ENCODE measurements at places on chromosomes 3 and 15.

GRCh38 chr15:22813844-22814243 is 24.6 kb upstream of the NIPA2 start:
- no peak for DNase-seq

GRCh38 chr3:10835406-10835805 is 19.4 kb downstream of the SLC6A11 start:
- DNase-seq = no peak

- DNase-seq = no peak
These were observed 335.3 kb downstream of the CLSTN2 start for GRCh38 chr3:140270329-140270728.

GRCh38 chr3:17038141-17038540 is 153.4 kb downstream of the PLCL2 start:
- DNase-seq = no peak

DNA sequence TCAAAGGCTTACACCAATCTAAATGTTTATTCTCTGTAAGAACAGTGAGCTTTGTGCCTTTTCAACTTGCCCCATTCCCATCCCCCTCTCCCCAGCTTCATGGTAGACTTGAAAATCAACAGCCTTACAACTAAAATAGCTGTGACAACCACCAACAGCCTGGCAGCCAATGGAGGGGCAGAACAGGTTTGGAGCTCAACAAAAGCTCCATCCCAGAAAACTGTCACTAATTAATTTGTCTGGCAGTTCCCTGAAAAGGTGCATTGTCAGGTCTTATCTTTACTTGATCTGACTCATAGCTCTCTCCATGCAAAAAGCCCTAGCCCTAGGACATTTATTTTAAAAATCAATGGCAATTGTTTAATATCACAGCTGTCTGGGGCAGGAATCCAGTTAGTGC is 22.6 kb downstream of the MTHFS start:
- DNase-seq = no peak

DNA sequence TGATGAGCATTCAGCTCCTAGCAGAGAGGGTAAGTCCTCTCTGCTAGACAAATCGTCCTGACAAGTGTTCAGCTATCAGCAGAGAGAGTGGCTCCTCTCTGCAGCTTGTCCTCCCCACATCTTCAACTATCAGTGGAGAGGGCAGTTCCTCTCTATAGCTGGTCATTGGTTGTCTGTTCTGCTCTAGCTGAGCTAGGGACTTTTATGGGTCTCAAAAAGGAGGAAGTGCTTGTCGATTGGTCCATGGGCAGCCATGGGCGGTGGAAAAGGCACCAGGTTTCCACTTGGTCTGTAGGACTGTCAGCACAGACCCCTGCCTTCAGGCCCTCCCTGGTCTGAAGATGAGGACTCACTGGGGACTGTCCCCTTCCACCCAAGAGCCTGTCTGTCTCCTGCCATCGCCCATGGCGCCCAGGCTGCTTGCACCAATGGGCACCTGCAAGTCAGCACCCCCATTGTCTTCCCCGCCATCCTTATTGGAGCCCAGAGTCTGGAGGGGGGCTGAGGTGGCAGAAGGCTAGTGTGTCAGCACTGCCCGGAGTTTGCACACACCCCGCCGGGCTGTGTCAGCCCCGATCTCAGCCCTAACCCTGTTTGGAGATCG is 264.7 kb downstream of the ZBBX start:
- DNase-seq = no peak

- peak; percentile 77 for DNase-seq
These were observed 1087.1 kb upstream of the ALCAM start for GRCh38 chr3:104279617-104280016.

- peak; percentile 51 for DNase-seq
These were observed 85.4 kb upstream of the TLE3 start for GRCh38 chr15:70182858-70183695.

GRCh38 chr15:99015698-99016568 is 8.3 kb upstream of the PGPEP1L start:
- DNase-seq = no peak

- peak; percentile 30 for DNase-seq
These were observed 6.6 kb downstream of the PLSCR5 start for GRCh38 chr3:146598535-146598934.

- peak; percentile 57 for DNase-seq
These were observed 544.7 kb downstream of the MECOM start for GRCh38 chr3:169118666-169119370.

GRCh38 chr3:138303474-138303873 is 26.2 kb downstream of the NME9 start:
- DNase-seq = no peak

DNA sequence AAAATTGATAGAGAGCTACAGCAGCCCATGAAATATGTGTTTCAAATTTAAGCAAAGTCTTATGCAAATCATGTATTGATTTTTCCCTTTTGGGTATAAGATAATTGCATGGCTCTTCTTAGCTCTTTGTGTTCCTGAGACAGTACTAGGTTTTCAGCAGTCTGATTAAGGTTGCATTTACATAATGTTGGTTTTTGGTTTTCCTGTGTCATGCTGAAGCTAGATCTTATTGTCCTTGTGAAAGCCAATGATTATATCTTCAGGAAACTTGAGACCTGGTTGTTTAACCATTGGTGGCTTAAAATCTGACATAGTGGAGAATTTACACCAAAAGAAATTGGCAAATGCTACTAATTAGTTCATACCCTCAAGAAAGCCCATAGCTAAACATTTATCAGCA is 392.6 kb downstream of the ZPLD1 start:
- DNase-seq = no peak

DNA sequence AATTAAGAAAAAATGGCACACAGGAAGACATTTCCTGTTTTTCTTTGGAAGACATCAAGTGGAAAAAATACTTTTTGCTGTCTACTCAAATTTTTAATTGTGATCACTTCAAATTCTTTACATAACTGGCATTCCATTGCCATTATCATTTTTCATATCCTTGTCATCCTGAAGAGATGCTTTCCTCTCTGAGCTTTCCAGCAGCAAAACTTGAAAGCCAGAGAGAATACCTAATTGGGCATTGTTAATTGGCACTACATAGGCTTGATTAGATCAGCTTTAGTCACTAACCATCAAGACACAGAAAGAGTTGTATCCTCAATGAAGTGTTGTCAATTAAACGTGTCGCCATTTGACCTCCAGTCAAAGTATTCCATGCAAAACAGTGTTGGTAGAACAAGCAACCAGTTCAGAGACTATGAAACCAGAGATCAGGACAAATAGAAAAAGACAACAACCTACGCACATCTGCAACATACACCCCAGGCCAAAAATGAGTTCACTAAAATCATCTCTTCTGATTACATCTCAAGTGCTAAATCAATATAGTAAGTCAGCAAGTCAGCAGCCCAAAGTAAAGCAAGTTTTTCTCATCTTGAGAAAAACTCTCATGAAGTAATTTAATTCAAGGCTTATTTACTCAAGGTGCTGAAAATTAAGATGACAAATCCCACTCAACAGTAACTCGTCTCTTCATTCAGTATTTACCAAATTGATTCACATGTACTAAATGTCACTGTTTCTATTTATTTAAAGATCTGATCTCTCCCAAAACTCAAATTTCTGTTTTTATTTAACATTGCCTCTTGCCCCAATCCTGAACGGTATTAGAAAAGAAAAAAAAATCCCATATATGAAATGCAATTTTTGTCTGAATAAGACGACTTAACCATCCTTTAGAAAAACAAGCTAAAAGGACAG is 123.0 kb downstream of the SUCLG2 start:
- peak; percentile 37 for DNase-seq

- peak; percentile 21 for DNase-seq
These were observed 85.3 kb downstream of the C3orf38 start for GRCh38 chr3:88235102-88235501.

- peak; percentile 3 for DNase-seq
These were observed 248.4 kb downstream of the MYRIP start for GRCh38 chr3:40057786-40058185.

DNA sequence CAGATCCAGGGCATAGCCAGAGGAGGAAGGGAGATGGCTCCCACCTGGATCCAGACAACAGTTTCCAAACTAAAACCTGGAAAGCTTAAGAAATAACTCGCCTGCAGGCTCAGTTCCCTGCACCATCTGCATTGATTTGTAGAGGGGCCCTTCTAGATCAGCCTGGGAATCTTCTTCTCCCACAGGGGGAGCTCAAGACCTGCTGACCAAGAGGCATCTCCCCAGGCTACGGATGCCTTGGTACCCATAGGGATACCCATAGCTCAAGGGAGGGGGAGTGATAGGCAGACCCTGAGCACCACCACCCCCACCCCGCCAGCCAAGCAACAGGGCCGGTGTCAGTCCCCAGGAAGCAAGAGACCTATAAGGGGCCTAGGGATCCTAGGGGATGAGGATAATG is 28.0 kb upstream of the DCLK3 start:
- peak; percentile 18 for DNase-seq

DNA sequence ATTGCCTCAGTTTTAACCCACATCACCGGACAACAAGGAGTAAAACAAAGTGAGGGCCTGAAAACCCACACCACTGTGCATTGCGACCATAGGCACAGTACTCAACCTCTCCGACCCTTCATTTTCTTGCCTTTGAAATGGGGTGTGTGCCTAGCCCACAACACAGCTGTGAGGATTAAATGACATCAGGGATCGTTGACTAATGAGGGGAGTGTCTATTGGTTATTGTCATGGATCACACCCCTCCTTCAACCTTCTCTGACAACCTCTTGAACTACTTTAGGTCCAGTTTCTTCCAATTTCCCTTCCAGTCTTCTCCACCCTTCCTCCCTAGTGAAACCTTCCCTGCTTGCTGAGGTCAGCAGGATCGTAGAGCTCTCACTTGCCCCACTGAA is 89.5 kb downstream of the HES1 start:
- no peak for DNase-seq

DNA sequence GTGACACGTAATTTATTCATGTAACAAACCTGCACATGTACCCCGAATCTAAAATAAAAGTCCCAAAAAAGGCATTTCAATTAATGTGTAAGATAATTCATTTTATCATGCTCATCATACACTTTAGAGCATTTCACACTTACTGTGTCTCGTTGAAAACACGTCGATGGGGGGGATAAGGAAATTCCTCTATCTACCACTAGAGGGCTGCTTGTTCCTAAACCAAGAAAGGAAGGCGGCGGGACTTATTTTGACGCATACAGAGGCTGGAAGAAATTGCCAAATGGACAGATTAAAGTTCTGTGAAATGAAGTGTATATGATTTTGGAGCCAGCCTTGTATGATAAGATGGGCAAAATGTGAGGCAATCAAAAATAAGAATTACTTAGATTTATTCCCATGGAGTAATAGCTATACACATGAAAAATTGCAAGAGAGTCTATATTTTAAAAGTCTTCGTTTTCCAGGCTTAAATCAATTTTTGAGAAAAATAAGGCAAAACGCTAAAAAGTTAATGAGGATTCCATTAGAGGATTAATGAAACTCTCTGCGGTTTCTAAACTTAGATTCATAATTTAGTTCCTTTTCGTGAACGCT is 346.8 kb downstream of the CNTN3 start:
- peak; percentile 8 for DNase-seq

- DNase-seq = peak; percentile 6
These were observed 56.5 kb upstream of the GATA2 start for GRCh38 chr3:128549283-128550112.

DNA sequence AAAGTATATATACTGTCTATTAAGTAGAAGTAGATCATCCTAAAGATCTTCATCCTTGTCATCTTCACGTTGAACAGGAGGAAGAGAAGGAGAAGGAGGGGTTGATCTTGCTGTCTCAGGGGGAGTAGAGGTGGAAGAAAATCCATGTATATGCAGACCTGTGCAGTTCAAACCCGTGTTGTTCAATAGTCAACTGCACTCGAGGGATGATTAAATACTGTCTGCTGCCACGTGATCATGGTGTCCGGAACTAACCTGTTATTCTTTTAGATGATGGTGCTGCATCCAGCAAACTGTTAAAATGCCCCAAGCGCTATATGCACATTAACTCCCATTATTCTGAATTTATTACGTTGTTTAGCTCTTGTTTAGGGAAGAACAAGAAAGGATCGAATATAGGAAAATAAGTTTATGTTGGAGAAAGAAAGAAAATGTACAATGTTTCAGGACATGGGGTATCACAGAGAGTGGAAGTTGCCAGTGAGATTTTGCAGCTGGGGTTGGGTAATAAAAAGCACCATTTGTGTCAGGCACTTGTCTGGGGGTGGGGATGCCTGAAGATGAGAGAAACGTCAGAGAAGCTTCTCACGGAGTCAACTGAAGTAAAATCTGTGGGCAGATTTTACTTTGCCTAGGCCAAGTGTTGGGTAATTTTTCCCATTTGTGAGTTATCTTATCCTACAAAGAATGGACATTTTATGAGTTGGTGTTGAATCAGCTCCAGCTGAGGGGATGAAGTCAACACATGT is 229.2 kb downstream of the RYR3 start:
- DNase-seq = no peak

GRCh38 chr3:10251006-10251405 is 2.7 kb downstream of the TATDN2 start:
- no peak for DNase-seq

GRCh38 chr3:60497902-60498301 is 753.4 kb downstream of the FHIT start:
- DNase-seq = no peak

GRCh38 chr3:144341471-144341870 is 369.8 kb downstream of the DIPK2A start:
- no peak for DNase-seq

DNA sequence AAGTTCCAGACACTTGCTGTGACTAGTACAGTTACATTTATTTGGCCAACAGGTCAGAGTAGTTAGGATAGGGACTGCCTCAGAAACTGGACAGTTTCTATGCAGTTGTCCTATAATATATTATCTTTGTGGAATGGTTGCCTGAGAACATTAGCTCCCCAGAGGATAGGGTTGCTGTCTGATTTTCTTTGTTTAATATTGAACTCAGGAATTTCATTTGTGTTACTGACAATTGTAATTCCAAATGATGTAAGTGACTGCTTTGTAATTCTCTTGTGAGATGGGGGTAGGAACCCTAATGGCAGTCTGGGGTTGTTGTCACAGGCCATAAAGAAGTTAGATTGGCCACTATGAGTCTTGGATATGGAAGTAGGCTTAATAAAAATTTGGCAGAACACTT is 2.2 kb downstream of the NXPE3 start:
- no peak for DNase-seq

- no peak for DNase-seq
These were observed 51.6 kb downstream of the QTRT2 start for GRCh38 chr3:114108137-114108536.

- no peak for DNase-seq
These were observed 246.4 kb downstream of the ALCAM start for GRCh38 chr3:105613120-105613519.

GRCh38 chr3:112776000-112776399 is 70.7 kb downstream of the CD200R1L start:
- peak; percentile 50 for DNase-seq

- no peak for DNase-seq
These were observed 62.7 kb upstream of the NR2C2 start for GRCh38 chr3:14884665-14885064.

- no peak for DNase-seq
These were observed 7.9 kb downstream of the AEN start for GRCh38 chr15:88629071-88629470.

- DNase-seq = no peak
These were observed 42.7 kb downstream of the ZDHHC3 start for GRCh38 chr3:44932986-44933944.

DNA sequence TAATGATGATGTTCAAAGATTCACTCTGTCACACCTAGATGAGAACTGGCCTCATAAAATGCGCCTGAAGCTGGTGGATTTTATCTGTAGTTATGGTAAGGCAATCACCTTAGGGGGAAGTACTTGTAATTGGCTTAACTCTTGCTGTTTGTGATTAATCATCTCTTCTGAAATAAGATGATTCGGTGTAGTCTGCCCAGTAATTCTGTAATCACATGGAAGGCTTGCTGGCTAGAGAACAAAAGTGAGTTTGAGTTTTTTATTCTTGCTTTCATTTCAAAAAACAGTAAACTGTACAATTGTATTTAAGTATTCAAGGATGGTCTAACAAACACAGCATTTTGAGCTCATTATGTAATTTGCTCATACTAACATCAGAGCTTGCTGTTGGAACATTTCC is 72.1 kb downstream of the OTOL1 start:
- no peak for DNase-seq
